ENCODE measurements at places on chromosomes 13 and 19. TPM values are rescaled to one million over a fixed set of nuclear protein-coding genes. Genes with fewer than 3 reads are reported as not detected.

Gene CDC34
- 69.9 TPM for total RNA-seq

Gene F10
- total RNA-seq, result not detected

Gene KASH5
- not detected for total RNA-seq

Gene NBEA
- 7.0 TPM for total RNA-seq

Gene IRGC
- not detected for total RNA-seq

Gene PRRG2
- total RNA-seq, result 3.1 TPM

Gene RFPL4AL1
- total RNA-seq, result 0.13 TPM

Gene LRP3
- total RNA-seq, result 20.5 TPM

Gene FGF21
- total RNA-seq, result not detected

Gene CD37
- not detected for total RNA-seq

Gene RTBDN
- not detected for total RNA-seq

Gene GSK3A
- 30.4 TPM for total RNA-seq

Gene ASPDH
- total RNA-seq, result not detected

Gene FLT1
- 268 TPM for total RNA-seq

Gene RGS9BP
- 0.22 TPM for total RNA-seq

Gene THSD1
- total RNA-seq, result 41.3 TPM

All from thoracic aorta endothelial cell (primary cell).